Osteoblast (primary cell): ENCODE measurements at places on chromosomes 12 and 14. TPM values are rescaled to one million over a fixed set of nuclear protein-coding genes. Genes with fewer than 3 reads are reported as not detected.

ANO4 gene
- total RNA-seq: not detected in 2 replicates

NPAS3 gene
- total RNA-seq: 0.59 and 0.72 TPM in 2 replicates

MAPKAPK5 gene
- 31.5 and 32.9 TPM in 2 replicates for total RNA-seq

TMPRSS12 gene
- not detected in 2 replicates for total RNA-seq

NEMP1 gene
- 6.5 and 7.7 TPM in 2 replicates for total RNA-seq

FGF23 gene
- not detected in 2 replicates for total RNA-seq

SPTLC2 gene
- 59.0 and 60.4 TPM in 2 replicates for total RNA-seq

ZDHHC22 gene
- not detected in 2 replicates for total RNA-seq

TTC6 gene
- total RNA-seq: under 0.01 TPM in 2 replicates

RNASE11 gene
- total RNA-seq: not detected in 2 replicates

PDZRN4 gene
- total RNA-seq: not detected in 2 replicates

NKX2-8 gene
- not detected in 2 replicates for total RNA-seq
